ENCODE measurements at places on chromosomes 3 and 15.

DNA sequence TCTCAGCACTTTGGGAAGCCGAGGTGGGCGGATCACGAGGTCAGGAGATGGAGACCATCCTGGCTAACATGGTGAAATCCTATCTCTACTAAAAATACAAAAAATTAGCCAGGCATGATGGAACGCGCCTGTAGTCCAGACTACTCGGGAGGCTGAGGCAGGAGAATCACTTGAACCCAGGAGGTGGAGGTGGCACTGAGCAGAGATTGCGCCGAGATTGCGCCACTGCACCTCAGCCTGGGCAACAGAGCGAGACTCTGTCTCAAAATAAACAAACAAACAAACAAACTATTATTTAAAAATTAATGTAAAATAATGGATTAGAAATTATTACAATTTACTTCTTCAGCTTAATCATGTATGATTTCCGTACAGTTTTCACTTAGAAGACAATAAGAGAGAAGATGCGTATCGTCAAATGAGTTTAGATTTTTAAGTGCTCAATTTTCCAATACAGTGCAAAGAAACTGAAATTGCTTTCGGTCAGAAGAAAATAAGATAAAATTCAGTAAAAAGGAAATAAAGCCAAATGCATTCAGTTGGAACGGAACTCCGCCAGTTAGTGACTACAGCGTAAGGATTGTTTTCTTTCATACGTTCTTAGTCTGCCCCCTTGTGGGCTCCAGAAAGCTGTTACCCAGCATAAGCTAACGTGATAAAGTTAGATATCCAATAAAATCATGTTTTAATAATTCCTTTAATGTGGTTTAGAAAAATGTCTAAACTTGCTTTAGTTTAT is 24.8 kb downstream of the AADAC start:
- peak; percentile 86 for DNase-seq

DNA sequence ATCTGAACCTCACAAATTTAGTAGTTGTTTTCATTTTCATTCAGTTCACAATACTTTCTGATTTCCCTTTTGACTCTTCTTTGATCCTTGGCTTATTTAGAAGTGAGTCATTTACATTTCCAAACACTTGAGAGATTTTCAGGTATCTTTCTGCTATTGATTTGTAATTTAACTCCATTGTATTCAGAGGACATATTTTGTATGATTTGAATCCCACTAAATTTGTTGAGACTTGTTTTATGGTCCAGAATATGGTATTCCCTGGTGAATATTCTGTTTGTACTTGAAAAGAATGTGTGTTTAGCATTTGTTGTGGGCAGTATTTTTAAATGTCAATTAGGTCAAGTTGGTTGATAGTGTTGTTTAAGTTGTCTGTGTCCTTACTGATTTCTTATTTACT is 29.6 kb downstream of the FAN1 start:
- no peak for DNase-seq

- no peak for DNase-seq
Measured at GRCh38 chr15:77851086-77851485, 218.4 kb upstream of the LINGO1 start.

DNA sequence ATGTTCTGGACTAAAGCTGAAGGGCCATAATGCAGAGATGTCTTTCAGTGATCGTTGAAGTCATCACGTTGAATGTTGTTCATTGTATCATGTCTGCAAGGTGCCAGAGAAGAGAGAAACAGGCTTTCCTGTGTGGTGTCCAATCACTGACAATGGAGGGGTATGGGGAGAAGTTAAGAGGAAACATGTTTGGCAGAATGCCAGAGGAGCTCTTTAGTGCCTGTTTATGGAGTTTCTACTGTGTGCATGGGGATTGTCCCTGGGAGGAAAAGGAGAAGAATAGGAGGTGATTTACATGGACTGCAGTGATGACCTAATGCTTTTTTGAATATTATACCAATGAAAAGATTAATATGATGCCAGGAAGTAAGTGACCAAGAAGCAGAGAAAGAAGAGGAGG is 11.7 kb downstream of the SCAANT1 start:
- no peak for DNase-seq

DNA sequence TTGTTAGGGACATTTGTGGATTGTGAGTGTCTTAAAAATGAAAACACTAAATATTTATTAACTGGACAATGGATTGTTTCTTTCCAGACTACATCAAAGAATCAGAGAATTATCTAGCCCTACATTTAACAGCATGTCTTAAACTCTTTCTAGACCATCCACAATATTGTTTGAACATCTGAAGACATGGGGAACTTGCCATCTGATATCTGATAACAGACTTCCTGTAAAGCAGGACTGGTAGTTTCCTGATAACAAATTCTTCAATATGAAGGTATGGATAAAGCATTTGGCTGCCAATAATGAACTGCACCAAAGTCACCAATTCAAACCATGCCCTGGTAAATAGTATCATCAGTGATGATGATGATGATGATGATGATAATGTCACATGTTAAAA is 26.2 kb upstream of the HACD2 start:
- no peak for DNase-seq

GRCh38 chr3:117165176-117165575 is 455.6 kb downstream of the TUSC7 start:
- DNase-seq = no peak

GRCh38 chr3:139935016-139935865 is at the start of gene CLSTN2:
Gene CLSTN2 (plus strand): TSS chr3:139935185.
- peak; percentile 33 for DNase-seq

DNA sequence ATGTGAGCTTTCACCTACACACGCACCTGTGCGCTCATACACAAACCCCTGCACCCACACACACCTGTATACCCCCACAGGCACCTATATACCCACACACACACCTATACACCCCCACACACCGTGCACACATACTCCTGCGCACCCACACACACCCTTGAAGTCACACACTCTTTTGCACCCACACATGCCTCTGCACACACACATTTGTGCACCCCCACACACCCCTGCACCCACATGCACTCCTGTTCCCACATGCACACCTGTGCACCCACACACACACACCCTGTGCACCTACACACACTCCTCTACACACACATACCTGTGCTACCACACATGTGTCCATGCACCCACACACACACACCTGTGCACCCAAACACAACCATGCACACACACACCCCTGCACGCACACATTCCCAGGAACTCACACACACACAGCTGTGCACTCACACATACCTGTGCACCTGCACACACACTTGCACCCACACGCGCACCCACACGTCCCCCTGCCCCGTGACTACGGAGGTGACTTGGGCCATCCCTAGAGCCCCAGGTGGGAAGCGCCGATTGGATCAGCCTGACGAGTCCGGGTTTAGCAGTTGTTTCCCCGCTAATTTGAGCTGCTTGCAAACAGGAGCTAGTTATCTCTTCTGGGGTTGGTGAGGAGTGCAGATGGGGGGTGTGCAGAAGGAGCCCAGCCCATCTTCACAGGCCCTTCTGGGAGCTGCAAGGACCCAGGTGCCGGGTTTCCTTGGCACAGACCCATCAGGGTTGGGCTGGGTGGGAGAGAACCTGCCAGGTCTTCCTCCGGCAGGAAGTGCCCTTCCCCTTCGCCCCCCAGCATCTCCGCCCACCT is 97.8 kb downstream of the CHSY1 start:
- no peak for DNase-seq

- DNase-seq = no peak
Measured at GRCh38 chr3:122743581-122744120, 50.0 kb downstream of the HSPBAP1 start.

- DNase-seq = no peak
Measured at GRCh38 chr3:168870892-168871291, 775.2 kb upstream of the GOLIM4 start.

DNA sequence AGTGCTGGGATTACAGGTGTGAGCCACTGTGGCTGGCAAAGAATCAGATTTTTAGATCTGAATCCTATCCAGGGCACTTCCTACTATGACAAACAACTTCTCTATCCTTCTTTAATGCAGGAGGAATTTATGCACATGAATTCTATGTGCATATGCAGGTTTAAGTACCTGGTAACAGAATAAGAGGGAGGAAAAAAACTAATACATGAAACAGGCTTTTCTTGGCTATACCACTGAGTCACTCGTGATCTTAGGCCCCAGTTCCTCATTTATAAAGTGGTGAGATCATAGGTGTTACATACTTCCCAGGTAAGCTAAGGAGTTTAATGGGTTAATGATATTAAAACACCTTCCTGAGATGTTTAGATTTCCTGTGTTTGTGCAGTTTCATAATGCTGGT is 108.2 kb downstream of the TP63 start:
- DNase-seq = no peak

- peak; percentile 67 for DNase-seq
Measured at GRCh38 chr3:71541313-71541712, 42.2 kb downstream of the FOXP1 start.

- DNase-seq = no peak
Measured at GRCh38 chr15:73000293-73000692, 52.0 kb upstream of the NEO1 start.

GRCh38 chr15:74482661-74483060 is 21.7 kb upstream of the UBL7 start:
- no peak for DNase-seq

- DNase-seq = peak; percentile 49
Measured at GRCh38 chr15:69666441-69666882, 213.8 kb downstream of the RPLP1 start.

DNA sequence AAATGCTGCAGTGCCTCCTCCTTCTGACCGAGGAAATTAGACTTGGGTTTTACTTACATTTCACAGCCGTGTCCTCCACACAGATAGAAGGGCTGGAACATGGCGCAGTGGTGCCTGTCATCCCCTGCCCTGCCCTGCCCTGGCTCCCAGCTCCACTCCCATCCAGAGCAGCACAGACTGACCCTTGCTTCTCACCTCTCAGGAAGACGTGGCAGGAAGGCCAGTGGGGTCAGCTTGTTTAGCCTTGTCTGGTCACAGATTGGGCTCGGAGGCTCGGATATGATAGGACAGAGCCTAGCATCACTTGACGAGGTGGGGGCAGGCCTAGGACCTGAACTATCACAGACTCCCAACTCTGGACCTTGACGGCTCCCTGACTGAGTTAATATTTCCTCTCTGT is 88.5 kb downstream of the LINGO1 start:
- DNase-seq = no peak
